ENCODE measurements at places on chromosomes 7 and 10.

DNA sequence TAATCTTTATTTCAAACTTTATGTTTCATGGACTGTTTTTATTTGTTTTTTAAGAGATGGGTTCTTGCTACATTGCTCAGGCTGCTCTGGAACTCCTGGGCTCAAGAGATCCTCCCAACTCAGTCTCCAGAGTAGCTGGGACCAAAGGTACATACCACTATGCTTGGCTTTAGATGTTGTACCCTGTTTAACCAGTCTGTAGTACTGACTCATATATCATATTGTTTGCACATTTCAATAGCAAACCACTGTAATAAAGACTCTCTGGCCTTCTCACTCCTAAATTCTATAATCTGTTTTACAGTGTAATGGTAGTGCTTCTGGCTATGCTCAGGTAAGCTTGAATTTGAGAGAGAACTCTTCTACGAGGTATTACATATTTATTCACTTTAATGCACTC, 413.6 kb upstream of the PCDH15 start:
- DNase-seq: no peak

DNA sequence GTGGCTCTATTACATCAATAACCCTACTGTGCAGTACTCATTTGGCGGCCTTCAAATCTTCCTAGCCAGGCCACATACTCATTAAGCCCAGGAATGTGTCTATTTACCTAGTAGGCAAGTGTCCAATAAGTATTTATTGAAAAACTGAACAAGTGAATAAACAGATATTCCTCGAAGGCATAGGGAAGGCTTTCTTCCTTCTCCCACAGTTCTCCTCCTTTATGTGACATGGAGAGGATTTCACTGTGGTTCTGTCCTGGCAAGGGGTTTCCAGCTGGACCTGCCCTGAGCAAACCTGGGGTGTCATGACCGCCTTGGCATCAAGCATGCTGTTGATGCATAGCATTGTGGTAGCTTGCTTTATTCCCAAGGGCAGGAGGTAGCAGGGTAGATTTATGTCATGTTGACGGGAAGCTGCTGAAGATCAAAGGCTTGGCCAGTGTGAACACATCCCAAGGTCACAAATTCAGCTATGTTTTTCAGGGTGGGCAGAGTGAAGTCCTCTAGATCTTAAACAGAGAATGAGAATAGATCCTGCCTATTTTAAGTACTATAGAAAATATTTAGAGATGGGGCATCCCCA, 195.1 kb downstream of the INHBA start:
- no peak for DNase-seq

DNA sequence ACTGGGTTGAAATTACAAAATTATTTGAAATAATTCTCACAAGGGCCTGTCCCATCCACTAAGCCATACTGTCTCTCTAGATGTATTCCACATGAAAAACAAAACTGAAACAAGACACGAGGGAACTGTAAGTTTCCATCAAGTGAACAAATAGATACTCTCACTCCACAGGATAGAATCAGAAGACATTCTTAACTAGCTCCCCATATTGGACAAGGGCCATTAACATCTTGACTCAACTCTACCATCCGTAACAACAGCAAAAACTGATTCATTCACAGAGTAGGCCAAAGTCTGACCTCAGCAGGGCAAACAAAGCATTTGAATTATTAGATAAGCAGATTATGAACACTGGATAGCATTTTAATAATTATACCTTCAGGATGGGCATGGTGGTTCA, 29.1 kb downstream of the UBE2H start:
- DNase-seq: no peak

DNA sequence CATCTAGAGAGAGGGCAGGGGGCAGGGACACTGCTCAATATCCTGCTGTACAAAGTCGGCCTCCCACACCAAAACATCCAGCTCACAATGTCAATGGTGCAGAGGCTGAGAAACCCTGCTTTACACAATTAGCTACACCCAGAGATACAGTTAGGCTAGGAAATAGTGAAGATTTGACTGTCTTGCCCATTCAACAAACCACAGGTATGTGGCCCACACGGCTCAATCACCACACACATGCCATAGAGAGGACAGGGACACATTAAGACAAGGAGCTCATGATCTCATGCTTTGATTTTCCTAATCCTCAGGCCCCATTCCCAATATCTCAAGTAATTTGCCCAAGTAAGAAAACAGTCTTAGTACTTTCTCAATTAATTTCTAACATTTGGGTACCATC, 110.4 kb downstream of the OSBPL3 start:
- DNase-seq: no peak

DNA sequence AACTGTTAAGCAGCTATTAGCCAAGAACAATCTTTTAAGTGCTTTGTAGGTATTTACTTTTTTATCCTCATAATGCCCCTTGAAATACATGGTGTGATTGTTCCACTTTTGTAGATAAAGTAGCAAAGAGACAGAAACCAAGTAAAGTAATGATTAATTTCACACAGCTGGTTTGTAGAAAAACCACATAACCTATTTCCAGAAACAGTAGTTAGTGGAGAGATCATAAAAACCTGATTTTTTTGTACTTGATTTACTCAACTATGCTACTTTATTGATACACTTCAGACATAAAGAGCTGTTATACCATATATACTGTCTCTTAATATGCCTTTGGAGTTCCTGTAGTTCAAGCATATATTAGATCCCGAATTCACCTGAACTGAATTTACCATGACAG, 118.4 kb downstream of the SEMA3A start:
- DNase-seq: no peak

DNA sequence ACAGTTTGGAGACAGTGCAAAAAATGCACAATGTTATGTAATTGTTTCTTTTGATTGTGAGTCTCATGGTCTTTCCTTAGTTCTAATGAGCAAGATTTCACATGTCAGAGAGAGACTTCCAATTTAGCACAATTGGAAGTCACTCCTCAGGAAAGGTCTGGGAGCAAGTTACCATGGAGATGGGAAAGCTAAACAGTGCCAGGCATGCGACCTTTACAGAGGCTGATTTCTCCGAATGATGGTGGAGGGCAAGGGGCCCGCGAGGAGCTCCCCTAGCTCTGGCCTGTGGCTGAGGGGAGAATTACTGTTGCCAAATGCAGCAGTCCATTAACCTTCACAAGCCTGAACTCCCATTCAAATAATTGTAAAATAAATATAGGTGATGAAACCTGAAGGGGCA, 59.3 kb downstream of the CDCA7L start:
- DNase-seq: no peak

DNA sequence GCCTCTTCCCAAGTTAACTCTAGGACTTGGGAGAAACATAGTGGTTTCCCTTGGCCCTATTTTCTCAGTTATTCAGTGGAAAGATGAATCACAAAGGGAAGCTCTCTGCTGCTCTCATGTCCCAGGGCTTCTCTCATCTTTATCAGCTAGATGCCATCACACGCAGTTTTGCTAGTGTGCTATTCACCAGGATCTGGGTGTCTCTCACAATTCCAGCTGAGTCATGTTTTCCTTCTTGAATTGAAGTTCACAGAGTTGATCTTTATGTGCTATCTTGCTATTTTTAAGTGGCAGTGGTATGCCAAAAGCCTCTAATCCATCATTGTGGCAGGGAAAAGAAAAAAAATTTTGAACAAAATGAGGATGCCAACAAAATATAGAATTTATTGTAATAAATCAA, 101.3 kb downstream of the TWIST1 start:
- no peak for DNase-seq

GRCh38 chr7:155188821-155189581, 108.7 kb upstream of the INSIG1 start:
- DNase-seq: no peak

Data from stimulated activated CD4-positive, alpha-beta T cell treated with anti-CD3 and anti-CD28 coated beads, Interleukin-1b, Interleukin-23, amount 100 ng/mL, for 24 hours (primary cell).